Cardiac septum (tissue), 1 donor: ENCODE measurements at places on chromosomes 3 and 15. TPM values are rescaled to one million over a fixed set of nuclear protein-coding genes. Genes with fewer than 3 reads are reported as not detected.

RARRES1 gene
- 9.1 TPM for total RNA-seq

ATXN7 gene
- total RNA-seq: 26.4 TPM

THBS1 gene
- total RNA-seq: 283 TPM

DNA sequence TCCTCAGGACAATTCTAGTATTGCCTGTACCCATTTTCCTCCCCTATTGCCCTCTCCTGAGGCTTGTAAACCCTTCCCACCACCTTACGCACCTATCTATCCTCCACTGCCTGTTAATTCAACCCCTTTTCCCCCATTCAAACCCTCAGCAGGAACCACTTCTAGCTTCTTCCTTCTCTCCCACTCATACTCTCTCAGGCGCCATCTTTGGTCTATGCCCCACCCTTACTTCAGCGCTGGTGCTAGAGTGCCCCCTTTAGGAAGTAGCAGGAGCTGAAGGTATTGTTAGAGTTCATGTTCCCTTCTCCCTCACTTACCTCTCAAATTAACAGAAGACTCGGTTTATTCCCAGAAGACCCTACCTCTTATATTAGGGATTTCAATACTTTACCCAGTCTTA lies 121.8 kb upstream of the NLGN1 start:
- DNase-seq: no peak

DNA sequence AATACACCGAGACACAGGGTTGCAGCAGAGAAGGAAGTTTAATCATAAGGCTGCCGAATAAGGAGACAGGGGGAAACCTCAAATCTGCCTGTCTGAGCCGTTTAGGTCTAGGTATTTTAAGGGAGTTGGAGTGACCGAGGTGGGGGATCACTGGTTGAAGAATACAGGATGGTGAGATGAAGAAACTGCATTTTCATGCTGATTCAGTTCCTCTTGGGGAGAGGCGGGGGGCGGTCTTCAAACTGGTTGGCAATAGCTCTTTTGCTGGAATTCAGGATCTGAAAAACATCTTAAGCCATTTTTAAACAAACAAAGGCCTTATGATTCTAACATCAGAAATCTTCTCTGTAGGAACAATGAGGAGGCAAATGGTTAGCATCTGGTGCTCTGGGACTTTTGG lies 699.5 kb upstream of the CFAP20DC start:
- DNase-seq: no peak

DNA sequence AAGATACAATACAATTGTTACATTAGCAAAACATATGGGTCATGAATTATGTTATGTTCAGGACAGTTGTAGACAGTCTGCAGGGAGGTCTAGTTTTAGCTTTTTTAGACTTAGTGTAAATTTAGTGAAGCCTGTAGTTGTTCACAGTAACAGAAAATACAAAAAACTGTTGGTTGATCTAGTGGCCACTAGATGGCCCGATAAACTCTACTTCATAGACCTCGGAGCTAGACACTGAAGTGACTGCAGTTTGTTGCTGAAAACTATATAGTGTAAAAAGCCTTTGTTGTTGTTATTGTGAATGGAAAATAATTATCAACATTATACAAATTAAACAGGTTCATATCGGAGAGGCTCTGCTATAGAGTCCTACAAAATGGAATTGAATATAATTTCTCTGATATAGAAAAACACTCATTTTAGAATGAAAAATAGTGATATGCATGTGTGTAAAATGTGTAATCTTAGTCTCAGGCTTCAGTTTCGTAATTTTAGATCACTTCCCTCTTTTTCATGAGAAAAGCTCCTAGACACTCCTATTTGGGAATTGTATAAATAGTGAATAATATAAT lies 18.3 kb downstream of the MAGEL2 start:
- DNase-seq: no peak

DNA sequence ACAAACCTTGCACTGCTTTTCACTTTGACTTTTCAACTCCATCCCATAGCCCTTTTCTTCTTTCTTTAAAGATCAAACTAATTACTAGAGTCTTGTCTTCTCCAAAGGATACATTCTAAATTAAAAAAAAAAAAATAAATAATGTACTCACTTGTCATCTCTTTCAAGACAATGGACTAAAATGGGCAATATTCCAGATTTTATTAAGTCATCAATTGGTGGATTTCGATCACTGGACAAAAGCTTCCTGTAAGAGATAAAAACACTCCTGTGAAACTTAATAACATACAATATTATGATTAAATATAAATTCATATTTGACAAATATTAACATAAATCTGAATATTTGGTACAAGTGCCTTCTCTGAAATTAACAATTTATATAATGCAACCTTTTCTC lies 34.1 kb downstream of the KPNA4 start:
- no peak for DNase-seq

GRCh38 chr15:22978691-22979237 lies 1.4 kb downstream of the CYFIP1 start:
- no peak for DNase-seq
